Stimulated activated CD8-positive, alpha-beta memory T cell treated with anti-CD3 and anti-CD28 coated beads, Interleukin-12 subunit alpha, Interleukin-12 subunit beta, amount 100 ng/mL, for 1 hour (primary cell): ENCODE measurements at places on chromosomes 5 and 9.

DNA sequence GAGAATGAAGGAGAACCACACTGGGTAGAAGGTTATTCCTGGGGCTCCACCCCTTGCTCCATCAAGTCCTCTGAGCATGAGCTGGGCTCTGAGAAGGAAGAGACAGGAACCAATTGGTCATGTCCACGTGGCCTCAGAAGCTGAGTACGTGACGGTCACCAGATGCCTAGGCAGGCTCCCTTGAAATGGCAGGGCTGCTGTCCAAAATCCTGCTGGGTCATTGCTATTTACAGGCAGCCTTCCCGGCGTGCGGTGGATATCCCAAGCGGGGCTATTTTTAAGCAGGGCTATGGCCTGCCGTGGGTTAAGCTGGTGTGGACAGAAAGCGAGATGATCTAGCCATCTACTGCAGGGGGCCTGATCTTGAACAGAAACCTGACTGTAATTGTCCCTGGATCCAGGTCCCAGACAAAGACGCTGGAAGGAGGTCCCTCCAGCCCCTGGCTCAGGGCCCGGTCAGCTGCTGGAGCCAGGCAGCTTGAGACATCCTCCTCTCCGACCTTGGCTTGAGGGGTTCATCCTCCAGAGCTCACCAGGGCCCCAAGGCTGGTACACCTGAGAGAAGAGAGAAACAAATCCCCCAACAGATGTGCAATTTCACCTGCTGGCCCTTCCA lies 550 bp upstream of the CKMT2 start:
- no peak for DNase-seq

DNA sequence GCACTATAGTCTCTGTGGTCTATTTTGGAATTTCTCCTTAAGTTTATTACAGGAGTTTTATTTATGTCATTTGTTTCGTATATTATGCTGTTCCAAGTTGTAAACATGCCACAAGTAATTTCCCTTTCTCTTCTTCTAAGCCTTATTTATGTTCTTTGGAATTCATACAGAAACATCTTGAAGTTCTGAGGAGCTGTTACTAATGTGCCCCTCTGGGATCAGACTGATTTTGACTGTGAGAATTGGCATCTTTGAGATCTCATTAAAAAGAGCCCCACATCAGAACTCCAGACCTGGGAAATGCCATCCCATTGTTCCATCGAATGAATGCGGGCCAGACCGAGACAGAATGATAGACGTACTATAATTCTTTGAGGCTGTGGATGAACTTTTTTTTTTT lies 138.8 kb upstream of the CD180 start:
- DNase-seq: no peak

DNA sequence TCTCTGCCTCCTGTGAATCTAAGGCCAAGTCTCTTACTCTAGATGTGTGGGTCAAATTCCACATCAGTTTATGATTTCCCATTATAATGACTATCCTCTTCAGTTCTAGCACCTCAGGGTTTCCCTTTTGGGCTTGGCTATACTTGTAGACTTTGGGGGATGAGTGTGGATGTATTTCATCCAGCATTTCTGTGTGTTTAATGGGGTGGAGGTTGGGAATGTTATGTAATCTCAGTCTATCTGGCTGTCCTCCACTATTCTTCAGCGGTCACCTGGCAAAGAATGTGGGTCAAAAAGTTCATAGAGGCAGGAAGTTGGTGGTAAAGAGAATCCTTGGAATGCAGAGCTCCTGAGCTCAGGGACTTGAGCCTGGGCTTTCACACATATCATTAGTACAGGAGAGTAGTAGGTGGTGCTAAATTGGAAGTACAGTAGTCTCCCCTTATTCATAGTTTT lies 64.9 kb downstream of the CFAP95 start:
- no peak for DNase-seq

GRCh38 chr5:3303777-3304176 lies 291.9 kb upstream of the IRX1 start:
- no peak for DNase-seq

GRCh38 chr5:132480546-132480892 lies 10.1 kb downstream of the IRF1 start:
- DNase-seq: no peak

DNA sequence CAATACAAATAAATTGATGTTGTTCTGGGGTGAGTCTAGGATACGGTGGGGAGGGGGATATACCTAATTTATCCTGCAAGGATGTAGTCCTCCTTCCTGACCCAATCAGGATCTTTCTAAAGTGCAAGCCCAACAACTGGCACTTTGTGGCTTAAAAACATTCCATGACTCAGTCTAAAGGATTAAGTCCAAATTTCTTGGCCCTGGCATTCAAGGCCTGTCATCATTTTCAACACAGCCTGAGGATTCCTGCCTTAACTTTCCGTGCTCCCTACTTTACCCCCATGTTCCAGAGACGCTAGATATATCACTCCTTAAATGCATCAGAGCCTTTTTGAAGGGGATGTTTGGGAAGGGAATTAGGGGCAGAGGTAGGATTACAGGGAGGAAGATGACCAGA lies 1.0 kb downstream of the FAM221B start:
- no peak for DNase-seq

DNA sequence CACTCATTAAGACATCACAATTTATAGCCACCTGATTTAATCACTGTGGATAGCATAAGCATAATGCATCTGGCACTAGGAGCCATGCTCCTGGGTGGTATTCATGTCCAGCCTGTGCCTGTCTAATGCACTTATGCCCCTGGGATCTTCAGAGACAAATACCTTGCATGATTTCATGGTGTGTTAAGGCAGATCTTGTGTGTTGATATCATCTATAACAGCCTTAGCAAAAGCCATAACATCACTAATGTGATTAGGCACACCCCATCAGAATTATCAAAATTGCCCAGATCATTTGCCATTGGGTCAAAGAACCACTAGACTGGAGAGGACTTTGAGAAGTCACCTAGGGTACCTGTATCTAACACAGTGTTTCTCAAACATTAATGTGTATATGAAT lies 43.7 kb upstream of the SELENOP start:
- no peak for DNase-seq

DNA sequence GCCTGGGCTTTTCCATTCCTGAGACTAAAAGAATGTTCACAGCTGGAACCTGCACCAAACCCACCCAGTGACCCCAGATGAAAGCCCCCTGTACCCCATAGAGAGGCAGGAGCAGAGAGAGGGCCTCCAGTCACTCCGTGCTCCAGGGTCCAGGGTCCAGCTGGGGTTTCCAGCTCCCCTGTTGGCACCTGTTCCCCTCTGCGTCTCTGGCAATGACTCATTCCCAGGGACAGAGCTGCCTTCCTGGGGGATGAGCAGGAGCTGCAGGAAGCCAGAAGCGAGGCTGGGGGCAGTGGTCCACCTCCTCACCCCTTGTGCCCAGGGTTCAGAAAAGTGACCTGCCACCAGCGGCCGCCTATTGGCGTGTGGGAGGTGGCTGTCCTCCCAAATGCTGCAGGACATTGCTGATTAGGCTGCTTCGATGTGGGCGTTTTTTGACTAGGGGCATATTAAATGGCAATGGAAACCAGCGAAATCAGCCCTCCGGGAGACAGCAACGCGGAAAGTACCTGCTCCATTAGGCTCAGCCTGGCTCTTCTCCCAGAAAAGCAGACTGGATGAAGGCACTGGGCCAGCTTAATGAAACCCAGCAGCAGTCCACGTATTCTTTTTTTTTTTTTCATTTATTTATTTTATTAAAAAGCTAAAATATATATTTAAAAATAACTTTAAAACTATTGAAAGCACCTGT lies 97.4 kb downstream of the DAP start:
- DNase-seq: no peak

- DNase-seq: peak; percentile 10
Measured at GRCh38 chr5:157390551-157391297, 69.3 kb upstream of the NIPAL4 start.

DNA sequence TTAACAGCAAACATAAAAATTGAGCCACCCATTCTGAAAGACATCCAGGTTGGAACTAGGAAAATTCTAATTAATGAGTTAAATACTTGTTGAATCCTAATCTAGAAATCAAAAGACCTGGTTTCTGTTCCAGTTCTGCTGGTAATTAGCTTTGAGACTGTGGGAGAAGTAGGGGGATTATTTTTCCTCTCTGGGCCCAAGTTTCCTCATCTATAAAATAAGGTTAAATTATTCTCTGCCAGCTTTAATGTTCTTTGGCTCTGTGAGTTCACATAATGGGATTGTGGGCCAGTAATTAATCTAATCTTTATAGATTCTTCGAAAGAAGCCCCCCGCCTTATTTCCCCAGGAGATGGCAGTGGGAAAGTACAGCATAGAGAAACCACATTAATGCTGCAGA lies 104.6 kb downstream of the ENC1 start:
- DNase-seq: no peak

DNA sequence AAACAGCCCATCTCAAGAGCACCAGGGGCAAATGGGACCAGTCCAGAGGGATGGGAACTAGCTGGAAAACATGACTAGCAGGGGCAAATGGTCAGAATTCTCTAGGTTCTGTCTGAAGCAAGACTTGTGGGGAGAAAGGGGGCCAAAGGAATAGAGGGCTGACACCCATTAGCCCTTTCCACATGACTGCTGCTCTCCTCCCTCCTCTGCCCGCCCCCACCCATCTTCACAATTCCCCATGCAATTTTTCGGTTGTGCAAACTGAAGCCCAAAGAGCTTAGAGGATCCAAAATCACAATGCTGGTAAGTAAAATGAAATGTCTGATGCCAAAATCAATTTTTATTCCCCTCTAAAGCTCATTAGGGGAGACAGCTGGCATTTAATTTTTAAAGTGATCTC lies 207.1 kb downstream of the DCP2 start:
- DNase-seq: no peak

DNA sequence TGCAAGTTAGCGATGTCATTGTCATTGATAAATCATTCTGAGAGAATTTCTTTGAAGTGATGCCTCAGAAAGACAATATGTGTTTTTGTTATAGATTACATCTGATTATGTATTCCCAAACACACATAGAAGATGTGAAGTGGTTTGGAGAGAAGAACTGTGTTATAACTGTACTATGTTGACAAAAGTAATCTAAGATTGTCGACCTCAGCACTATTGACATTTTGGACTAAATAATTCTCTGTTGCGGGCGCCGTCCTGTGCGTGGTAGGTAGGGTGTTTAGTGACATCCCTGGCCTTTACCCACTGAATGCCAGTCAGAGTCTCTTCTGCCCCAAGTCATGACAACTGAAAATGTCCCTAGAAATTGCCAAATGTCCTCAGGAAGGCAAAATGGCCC lies 77.8 kb downstream of the CFAP90 start:
- no peak for DNase-seq

DNA sequence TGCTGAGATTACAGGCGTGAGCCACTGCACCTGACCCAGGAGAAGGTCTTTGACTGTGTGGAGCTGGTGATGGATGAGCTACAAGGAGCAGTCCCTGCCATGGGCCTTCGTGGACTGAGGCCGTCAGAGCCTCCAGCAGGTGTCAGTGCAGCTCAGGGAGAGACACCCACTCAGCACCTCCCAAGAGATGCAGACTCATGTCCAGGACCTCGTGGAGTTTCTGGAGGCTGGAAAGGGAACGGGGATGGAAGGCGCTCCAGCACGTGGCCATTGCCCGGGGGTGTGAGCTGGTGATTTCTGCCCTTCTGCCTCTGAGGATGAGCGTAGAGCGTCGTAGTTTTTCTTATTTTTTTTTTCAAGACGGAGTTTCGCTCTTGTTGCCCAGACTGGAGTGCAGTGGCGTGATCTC lies 9.5 kb downstream of the TOR4A start:
- no peak for DNase-seq

DNA sequence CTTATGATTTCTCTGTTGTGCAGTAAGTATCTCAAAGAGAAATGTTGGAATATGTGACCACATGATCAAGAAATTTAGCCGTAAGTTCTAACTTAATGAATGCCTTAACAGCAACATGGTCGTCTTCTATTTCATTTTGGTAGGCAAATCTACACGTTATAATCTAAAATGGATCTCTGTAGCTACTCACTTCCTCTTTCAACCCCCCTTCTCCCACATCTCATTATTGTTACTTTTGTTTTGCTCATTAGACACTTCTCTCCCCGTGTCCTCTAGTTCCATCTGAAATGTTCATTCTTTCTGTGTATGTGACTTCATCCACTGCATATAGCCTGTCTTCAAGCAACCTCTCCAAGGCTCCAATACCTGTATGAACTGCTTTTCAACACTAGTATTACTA lies 27.1 kb upstream of the LPAR1 start:
- DNase-seq: no peak
